Body of pancreas (tissue), 4 donors: ENCODE measurements at places on chromosomes 13 and 19.

- DNase-seq = peak; percentile 51
- H3K27me3 ChIP-seq = no peaks in the 10 kb centered on the region
- peaks cover 38% of the 10 kb centered on the region for H3K4me1 ChIP-seq
- H3K27ac ChIP-seq = peak overlapping the region; percentile 84
Observed at GRCh38 chr19:932648-933552, 7.1 kb downstream of the ARID3A start.

DNA sequence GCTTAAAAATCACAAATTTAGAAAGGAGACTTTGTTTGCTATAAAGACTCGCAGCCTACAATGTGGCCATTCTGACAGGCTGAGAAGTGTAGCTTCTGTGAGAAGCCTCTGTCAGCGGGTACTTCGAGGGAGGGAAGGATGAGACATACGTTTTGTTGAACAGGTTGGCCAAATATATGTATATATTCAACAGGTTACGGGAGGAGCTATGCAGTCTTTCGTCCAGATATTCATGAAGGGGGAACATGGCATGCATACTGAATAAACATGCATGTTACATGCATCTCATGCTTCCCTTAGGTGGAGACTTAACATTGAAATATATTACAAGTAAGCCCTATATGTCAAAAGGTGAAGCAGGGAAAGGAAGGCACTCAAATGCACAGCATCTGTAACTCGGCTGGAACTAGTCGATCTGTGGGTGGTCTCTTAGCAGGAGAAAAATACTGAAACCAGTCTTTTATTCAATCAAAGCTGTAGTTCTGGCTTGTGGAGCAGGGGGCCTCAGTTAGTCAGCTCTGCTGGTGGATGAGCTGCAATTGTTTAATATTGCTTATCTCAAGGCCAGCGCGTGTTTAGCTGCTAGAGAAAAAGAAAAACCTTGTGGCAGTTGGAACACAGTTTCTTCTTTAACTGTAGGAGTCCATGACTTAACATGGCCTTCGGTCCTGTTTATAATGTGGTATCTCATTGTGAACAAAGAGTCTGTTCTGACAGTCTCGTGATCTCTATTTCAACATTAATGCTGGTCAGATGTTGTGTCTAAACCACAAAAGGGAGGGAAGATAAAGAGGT is 94.3 kb downstream of the FAM216B start:
- no peaks in the 10 kb centered on the region for H3K27me3 ChIP-seq
- H3K4me3 ChIP-seq = no peak overlapping the region
- H3K36me3 ChIP-seq = no peaks in the 10 kb centered on the region

- peak; percentile 65 for DNase-seq
- H3K4me1 ChIP-seq = peaks cover 14% of the 10 kb centered on the region
- no peak overlapping the region for H3K4me3 ChIP-seq
- no peaks in the 10 kb centered on the region for H3K36me3 ChIP-seq
Observed at GRCh38 chr19:55467236-55468053, 2.9 kb upstream of the C19orf85 start.

DNA sequence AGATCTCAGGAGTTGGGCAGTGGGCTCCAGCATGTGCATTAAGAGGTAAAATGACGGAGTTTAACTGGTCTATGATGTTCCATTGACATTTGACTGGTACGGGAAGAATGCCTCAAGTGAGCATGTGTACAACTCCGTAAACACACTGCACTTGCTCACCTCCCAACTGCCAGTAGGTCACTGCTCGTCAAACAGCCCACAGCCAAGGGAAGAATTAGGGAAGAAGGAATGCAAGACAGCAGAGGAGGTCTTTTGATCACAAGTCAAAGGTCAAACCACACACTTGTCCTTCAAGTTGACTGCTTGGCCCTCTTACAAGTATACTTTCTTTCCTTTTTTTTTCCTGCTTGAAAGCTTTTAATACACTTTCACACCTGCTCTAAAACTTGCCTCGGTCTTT is 236.7 kb downstream of the B3GLCT start:
- DNase-seq = no peak
- no peaks in the 10 kb centered on the region for H3K27me3 ChIP-seq
- H3K4me3 ChIP-seq = no peak overlapping the region
